NAMALWA (cell line): ENCODE measurements at places on chromosomes 16 and 17.
A peak's percentile ranks its signal among the peaks of the same experiment; 100 is the strongest.

DNA sequence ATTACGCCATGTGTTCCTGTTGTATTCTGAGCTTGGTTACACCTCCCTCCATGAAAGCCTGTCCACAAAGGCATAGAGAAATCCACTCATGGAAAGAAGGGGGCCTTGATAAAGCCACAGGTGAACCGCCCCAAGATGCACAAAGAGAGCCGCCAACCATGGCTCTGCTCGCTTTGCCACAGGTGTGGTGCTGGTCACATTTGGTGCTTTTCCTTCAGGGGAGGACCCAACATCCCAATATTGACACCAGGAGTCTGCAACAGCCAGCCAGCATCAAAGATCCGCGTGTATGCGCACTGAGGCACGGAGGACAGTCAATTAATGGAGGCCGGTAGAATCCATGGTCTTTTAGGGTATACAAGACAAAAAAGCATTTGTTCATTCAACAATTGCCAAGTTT lies 7.3 kb downstream of the ABCA3 start:
- no peak for DNase-seq

DNA sequence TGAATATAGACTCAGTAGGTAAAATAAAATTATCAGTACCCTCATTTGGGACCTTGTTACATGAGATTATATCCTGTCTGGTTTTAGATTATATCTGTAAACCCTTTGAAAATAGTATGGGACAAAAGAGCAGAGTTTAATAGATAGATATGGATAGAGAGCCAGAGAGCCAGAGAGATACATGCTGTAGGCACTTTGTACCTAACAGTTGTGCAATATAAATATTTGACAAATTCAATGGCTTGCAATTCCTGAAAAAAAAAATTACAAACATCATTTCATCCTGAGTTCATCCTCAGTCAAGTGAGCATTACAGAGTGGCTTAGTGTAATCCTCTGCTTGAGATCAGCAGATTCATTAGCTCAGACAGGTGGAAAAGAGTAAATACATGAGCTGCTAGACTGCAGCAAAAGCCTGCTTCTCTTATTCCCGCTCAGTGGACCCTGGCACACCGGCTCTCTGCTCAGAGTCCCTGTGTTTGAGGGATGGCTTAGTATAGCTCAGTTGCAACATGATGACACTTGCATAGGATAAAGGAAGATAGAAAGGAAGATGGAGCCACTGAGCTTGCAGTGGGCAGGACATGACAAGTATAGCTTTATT lies 931.6 kb upstream of the GOT2 start:
- no peak for DNase-seq

- peak; percentile 64 for DNase-seq
Measured at GRCh38 chr17:8162233-8162996, at the start of gene VAMP2. Gene VAMP2 (minus strand): TSS chr17:8162948. CDS start chr17:8162879, 69 bp downstream.

GRCh38 chr16:78368121-78369102 lies 269.0 kb downstream of the WWOX start:
- no peak for DNase-seq

DNA sequence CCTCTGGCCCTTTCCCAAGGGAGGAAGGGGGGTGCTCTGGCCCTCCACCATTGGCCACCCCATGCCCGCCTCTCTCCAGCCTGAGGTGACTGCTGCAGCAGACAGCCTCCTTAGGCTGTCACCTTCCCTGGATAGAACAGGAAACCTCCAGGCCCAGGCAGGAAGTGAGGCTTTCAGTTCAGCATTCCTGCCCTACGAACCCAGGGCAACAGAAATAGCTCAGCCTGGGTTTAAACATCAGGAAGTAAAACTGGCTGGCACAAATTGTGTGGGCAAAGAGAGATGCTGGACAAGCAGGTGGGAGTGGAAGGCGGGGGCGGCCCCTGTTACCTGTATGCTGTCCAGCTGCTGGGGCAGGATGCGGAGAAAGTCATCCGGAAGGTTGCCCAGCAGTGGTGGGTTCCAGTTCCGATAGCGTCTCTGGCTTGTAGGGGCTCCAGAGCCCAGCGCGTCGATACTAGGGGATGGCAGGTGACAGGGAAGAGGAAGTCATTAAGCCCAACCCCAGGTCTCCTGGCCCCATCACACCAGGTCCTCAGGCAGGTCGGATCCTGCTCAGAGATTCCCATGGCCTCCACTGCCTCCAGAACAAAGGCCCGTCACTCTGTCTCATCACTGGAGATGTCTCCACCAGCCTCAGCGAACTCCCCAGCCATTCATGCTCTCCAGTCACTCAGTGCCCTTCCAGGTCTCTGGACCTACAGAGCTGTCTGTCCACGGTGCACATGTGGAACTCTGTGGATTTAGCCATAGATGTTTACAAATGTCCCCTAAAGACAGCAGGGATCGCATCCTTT lies 23.6 kb upstream of the MRPS23 start:
- no peak for DNase-seq

DNA sequence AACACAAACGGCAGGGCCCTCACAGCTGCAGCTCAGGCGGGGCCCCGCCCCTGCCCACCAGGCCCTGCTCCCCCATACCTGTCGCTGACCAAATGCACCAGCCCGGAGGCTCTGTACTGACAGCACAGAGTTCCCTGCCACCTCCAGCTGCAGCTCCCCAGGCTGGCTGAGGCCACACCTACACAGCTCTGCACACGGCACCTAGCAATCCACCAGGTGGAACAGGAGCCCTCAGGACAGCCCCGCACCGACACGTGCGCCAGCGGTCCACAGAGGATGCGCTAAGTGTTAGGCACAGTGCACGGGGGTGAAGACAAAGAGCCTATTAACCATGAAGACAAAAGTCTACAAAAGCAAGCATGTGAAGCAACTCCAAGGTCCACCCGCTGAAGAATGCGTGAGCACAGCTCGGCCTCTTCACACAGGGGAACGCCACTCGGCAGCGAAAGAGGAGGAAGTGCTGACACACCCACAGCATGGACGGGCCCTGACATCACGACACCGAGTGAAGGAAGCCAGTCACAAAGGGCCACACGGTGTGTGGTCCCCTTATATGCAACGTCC lies 5.4 kb downstream of the ZCCHC14 start:
- DNase-seq, result no peak

DNA sequence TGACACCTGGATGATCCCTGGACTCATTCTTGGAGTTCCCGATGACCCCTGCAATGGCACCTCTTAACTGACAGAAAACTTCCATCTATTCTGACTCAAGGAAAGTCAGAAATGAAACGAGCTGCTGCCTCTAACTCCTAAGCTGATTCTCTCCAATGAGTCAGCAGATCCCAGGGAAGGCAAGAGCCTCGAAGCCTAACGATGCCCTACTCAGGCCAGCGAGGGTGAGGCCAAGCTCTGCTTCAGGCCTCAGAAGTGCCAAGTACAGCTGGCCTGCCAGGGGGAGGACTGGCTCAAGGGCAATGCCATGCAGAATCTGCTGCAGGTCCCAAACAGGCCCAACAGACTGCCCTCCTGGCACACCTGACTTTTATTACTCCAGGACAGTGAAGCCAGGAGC lies 36.3 kb downstream of the PLXDC1 start:
- no peak for DNase-seq

DNA sequence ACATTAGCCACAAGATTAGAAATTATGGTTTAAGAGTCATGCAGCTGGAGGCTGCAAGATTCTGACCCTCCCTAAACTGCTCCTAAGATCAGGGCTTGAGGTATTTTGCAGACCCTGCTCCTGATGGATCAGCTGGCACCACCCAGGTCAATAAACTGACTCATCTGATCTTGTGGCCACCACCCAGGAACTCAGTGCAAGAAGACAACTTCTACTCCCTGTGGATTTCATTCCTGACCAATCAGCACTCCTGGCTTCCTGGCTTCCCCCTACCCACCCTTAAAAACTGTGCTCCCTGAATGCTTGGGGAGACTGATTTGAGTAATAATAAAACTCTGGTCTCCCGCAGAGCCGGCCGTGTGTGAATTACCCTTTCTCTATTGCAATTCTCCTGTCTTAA lies 25.0 kb upstream of the MILR1 start:
- DNase-seq, result no peak

DNA sequence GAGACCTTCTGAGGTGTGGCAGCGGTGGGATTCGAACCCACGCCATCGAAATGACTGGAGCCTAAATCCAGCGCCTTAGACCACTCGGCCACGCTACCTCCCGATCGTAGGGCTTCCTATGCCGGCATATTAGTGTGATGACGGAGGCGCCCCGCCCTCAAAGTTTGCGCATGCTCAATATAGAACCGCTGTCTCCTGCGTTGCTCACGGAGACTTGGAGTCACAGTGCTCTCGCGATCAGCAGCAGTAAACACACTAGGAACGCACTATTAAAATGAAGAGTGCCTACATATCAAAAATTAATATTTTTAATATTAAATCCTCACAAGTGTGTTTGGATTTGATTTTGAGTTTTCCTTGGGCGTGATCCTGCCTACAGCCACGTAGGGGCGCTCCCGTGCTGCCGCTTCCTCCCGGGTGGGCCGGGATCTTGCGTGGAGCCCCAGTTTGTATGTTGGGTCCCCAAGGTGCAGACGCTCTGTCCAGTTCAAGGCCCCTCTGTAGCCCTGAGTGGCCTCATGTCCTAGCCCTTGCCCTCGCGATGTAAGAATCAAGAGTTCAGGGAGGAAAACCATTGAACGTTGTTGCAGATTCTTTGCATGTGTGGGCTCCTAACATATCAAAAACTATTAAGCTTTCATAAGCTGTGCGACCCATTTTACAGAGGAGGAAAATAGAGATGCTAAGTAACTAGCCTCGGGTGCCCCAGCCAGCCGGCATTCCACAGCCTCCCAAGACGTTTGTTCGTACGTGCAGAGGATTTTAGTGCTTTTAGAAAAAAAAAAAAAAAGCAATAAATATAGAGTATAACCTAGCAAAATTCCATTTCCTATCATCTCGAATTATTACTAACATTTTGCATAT lies 10.2 kb upstream of the EEF2K start:
- DNase-seq, result peak; percentile 96

DNA sequence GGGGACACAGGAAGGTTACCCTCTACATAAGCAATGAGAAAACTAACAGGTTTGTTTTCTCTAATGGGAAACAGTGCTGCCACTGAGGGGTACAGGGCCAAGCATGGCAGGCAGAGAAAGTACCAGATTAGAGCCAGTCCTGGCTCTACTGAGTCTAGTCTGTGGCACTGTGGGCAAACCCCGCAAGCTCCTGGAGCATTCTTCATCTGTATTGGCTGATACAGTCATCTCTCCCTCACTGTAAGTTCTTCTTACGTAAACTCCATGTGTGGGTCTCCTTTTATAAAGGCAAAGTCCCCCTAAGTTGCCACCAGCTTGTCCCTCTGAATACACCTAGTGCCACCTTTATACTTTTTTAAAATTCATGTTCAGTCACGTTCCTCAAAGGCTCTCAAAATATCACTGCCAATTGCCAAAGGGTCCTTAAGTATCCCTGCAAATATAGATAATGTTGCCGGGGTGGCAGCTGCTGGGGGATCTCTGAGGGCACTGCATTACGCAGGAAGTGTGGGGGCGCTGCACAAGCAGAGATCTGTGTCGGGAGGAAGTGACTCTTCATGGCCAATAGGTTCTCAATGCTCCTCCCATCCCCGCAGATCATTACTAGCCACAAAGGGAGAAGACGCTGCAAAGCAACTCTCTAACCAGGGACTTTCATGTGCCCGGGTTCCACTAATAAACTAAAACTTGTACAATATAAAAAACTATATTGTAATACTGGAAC lies 18.8 kb downstream of the XPO6 start:
- peak; percentile 73 for DNase-seq

DNA sequence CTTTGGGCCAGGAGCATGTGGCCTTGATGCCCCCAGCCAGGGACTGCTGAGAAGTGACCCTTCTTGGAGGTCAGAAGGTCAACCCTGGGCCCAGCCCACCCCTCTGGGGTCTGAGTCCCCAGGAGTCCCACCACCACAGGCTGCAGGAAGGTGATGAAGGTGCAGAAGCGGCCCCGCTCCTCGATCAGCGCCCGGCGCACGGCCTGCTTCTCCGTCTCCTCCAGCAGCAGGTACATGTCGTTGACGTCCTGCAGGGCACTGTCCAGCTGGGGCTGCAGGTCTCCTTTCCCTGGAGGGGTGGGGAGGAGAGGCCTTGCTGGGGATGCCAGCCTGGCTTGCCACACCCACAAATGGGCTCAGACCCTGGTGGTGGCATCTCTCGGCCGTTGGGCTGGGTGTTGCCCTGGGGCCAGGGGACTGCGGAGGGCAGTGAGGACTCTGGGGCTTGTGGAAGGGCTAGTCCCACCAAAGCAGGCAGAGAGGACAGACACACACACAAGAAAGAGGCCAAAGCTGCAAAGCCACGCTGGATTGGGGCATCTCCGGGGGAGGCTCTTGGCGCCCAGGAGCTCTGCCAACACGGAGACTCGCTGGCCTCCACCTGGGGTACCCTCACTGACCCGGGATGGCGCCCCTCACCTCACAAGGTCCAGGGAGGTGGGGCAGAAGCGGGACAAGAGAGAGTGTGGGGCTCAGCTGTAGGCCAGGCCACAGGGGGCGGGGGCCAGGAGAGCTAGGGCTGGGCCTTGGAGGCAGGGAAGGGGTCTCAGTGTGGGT lies 7.5 kb downstream of the MTSS2 start:
- no peak for DNase-seq

- DNase-seq, result no peak
Measured at GRCh38 chr17:69287168-69287567, 39.8 kb downstream of the ABCA5 start.

GRCh38 chr16:85144026-85144915 lies 32.0 kb upstream of the CIBAR2 start:
- no peak for DNase-seq

DNA sequence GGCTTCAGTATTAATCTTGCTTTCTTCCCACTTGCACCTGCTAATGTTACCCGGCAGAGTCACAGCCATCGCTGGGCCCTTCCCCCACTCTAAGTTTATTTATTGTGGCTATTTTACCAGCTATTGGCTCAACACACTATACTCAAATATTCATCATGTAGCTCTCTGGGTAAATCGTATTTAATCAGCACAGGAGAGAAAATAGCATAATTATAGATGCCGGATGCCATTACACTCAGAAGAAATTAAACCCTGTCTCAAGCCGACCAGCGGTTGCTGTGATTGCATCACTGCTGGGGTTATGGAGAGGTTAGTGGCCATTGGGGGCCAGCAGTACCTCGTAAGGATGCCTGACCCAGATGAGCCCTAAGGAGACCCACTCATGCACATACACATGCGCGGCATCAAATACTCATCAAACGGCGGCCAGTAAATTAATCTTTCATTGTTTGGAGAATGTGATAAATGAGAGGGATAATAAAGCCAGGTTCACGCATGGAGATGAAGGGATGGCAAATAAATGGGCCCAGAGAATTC lies 269.5 kb upstream of the ZFHX3 start:
- DNase-seq, result no peak
